CD4-positive, alpha-beta T cell treated with Interleukin-17A for 1 hour (primary cell): ENCODE measurements at places on chromosomes 16 and 17.

DNA sequence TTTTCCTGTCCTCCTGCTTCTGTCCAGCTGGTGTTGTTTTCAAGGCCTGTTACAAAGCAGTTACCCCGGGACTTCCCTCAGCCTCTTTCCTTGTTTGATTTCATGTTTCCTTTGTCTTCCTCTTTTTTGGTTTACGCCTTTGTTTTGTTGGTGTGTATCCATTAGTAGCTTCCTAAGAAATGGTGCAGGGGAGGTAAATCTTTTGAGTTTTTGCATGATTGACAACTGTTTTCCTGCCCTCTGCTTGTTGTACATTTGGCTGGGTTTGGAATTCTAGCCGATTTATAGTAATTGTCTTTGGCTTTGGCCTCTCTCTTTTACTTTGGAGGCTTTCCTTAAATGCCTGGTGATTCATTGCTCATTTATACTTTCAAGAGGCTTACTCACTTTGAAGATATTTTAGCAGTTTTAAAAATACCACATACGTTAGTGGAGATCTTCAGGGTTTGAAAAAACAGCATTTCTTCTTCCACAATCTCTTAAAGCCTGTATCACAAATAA lies 32.8 kb downstream of the DNAH2 start:
- no peak for DNase-seq

DNA sequence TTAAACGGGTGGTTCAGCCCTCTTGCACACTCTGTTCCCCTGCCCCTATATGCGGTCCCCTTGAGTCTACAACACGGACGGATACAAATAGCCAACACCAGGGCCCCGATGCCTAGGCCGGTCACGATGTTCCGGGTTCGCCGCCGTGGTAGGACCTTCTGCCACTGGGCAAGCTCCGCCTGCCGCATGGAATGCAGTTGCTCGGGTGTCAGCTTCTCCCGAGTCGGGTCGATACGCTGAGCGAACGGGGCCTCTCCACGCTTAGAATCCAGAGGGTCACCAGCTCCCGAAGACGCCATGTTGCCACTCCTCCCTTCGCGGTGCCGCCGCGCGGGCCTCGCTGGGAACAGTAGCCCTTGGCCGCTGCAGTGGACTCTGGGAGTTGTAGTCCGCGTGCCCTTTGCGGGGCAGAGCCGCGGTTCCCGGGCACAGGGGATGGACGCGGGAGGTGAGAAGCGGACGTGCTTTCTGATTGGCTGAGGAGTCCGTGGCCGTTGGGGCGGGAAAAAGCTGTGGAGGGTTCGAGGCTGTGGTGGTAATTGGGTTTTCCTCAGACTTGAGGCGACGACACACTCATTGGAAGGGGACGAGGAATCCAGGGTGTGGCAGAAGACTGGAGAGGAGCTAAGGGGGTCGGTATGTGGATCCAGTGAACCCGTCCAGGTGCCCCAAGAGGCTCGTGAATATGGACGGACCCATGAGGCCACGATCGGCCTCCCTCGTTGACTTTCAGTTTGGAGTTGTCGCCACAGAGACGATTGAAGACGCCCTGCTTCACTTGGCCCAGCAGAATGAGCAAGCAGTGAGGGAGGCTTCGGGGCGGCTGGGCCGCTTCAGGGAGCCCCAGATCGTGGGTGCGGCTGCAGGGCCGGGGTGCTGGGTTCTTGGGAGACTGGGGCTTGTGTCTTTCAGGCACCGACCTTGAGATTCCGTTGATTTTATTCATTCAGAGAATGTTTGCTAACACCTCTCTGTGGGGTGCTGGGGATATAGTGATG lies at the start of the genes CNTD1 and COA3:
TSS of gene CNTD1 (plus strand) at position 479 of the 998 bp plus-strand sequence. CDS start at position 686, 207 bp downstream.
TSS of gene COA3 (minus strand) at position 322 of the 998 bp plus-strand sequence. CDS start at position 299, 23 bp downstream.
- DNase-seq = peak; percentile 77

DNA sequence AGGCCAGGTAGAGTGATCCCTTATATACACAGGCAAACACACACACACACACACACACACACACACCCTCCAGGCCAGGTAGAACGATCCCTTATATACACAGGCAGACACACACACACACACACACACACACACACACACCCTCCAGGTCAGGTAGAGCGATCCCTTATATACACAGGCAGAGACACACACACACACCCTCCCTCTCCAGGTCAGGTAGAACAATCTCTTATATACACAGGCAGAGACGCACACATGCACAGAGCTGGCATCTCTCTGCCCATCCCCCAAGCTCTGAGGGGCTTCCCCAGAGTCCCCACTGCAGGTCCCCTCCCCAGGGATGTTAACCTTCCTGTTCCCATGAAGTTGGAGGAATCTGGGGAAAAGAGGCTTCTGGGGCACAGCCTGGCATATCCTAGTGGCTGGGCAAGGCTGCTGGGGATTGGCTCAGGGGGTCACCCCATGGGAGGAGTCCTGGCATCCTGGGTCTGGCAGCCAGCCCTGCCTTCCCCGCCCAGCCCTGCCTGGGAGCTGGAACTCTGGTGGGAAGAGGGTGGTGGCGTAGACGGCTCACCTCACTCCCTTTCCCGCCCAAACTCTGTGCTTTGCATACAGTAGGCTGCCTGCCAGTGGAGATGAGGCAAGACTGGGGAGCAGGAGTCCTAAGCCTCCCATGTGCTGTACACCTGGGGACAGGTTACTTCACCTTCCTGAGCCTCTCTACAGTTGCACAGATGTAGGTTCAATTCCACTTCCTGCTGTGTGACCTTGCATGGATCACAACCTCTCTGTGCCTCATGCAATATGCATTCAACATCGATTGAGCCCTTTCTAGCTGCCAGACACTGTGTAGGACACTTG lies 41.8 kb downstream of the TEKT5 start:
- DNase-seq = no peak

- DNase-seq = no peak
Measured at GRCh38 chr17:68560966-68561720, 40.0 kb downstream of the FAM20A start.

GRCh38 chr17:55433629-55434422 lies 12.2 kb upstream of the MMD start:
- no peak for DNase-seq

DNA sequence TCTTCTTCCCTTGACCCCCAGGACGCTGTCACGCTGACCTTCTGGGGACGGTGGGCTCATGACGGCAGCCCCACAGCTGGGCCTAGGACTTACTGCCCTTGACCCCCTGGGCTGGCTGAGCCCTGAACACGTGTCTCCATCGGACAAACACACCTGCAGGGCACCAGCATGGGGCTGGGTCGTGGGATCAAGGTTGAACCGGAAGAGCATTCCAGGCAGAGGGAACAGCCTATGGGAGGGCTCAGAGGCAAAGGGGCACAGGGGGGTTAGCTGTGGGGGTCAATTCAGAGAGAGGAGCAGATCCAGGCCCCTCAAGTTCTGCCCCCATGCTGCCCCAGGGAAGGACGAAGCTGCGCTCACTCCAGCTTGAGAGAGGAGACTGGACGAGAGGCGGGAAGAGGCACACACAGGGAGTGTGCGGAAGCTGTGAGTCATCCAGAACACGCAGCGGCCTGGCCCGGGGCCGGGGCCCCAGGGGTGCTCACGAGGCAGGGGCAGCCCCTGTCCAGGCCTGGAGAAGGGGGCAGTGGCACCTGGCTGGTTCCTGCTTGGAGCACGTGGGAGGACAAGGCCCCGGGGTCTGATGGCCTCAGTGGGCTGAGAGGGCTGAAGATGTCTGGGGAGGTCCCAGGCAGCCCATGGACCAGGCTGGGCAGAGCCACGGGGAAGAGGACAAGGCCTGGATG lies 9.9 kb downstream of the SSTR5 start:
- no peak for DNase-seq

DNA sequence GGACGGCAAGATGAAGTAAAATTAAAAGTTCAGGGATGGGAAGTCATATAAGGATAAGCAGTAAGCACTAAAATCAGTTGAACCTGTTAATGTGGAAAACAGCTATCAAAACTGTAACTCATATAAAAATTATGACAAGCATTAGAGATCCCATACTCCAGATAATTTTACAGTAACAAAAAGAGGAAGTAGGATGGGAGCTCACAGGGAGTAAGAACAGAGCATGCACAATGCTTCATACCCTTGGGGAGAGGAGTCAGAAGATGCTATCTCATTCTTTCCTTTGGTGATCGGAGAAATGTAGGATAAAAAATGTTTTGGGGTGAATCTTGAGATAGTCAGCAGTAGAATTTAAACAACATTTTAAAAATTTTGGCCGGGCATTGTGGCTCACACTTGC lies 164.7 kb upstream of the CACNG5 start:
- no peak for DNase-seq

- DNase-seq = no peak
Measured at GRCh38 chr17:8285270-8286181, 2.9 kb upstream of the RANGRF start.

DNA sequence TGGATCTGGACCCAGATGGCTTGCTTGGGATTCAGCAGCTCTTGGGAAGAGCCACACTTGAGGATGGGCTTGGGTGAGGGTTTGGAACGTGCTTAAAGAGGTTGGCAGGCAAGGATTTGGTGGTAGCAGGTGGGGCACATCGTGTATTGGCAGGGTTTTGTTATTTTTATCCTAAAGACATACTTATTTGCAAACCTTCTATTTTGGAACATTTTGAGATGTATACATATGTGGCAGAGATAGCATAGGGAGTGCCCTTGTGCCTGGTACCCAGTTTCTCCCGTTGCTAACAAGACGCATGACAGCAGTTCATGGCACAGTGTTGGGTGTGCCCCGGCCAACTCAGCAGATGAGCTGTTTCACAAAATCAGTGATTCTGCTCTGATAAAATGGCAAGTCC lies 9.1 kb downstream of the BANP start:
- no peak for DNase-seq

GRCh38 chr17:17385491-17385890 lies 82.3 kb downstream of the NT5M start:
- no peak for DNase-seq
